ENCODE measurements at places on chromosomes 3 and 15. TPM values are rescaled to one million over a fixed set of nuclear protein-coding genes. Genes with fewer than 3 reads are reported as not detected.

PLSCR5 gene
- not detected for total RNA-seq

USP19 gene
- 63.9 TPM for total RNA-seq

GOLGA6A gene
- not detected for total RNA-seq

PPP1R14D gene
- 1.3 TPM for total RNA-seq

TTC14 gene
- total RNA-seq: 48.3 TPM

STRA6 gene
- total RNA-seq: not detected

ROPN1 gene
- total RNA-seq: not detected

SLC28A2 gene
- total RNA-seq: 0.35 TPM

PP2D1 gene
- total RNA-seq: not detected

GOLGA8N gene
- 14.1 TPM for total RNA-seq

CADPS gene
- 1.1 TPM for total RNA-seq

RBP2 gene
- 2.1 TPM for total RNA-seq

IL17RC gene
- total RNA-seq: 26.9 TPM

GPR149 gene
- not detected for total RNA-seq

ZNF662 gene
- 9.6 TPM for total RNA-seq

LRRC31 gene
- total RNA-seq: 1.7 TPM

LTK gene
- 15.1 TPM for total RNA-seq

PYGO1 gene
- 11.1 TPM for total RNA-seq

TRIM71 gene
- 2.2 TPM for total RNA-seq

DPPA2 gene
- not detected for total RNA-seq

ZNF501 gene
- 4.5 TPM for total RNA-seq

RTP1 gene
- total RNA-seq: not detected

ITGA11 gene
- total RNA-seq: 7.1 TPM

C3orf20 gene
- total RNA-seq: 0.14 TPM

SRPRB gene
- total RNA-seq: 45.4 TPM

KBTBD13 gene
- total RNA-seq: not detected

XYLB gene
- 3.1 TPM for total RNA-seq

GOLGA6B gene
- total RNA-seq: not detected

TEX55 gene
- total RNA-seq: not detected

TIMP4 gene
- total RNA-seq: 6.9 TPM

CLASP2 gene
- 64.0 TPM for total RNA-seq

FGD5 gene
- total RNA-seq: 84.2 TPM

KIF15 gene
- total RNA-seq: 0.81 TPM

CNTN6 gene
- 9.2 TPM for total RNA-seq

PLA2G4B gene
- 14.4 TPM for total RNA-seq

HEG1 gene
- 234 TPM for total RNA-seq

ZIC1 gene
- total RNA-seq: not detected
